ENCODE measurements at places on chromosomes 16 and 17. TPM values are rescaled to one million over a fixed set of nuclear protein-coding genes. Genes with fewer than 3 reads are reported as not detected.

EIF3CL gene
- 42.2 TPM for total RNA-seq

ZFHX3 gene
- total RNA-seq, result 1.3 TPM

DNA sequence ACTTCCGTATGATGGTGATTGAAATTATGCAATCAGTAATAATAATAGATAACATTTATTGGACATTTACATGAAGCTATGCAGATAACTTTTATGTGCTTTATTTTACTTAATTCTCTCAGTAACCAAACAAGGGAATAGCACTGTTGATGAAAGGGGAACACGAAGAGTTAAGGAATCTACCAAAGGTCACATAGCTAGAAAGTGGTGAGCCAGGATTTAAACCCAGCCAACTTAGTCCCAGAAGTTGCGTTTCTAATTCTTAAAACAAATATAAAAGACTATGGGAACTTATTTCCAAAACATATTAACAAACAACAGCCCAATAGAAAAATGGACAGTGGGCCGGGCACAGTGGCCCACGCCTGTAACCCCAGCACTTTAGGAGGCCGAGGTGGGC lies 9.7 kb downstream of the SPNS3 start:
- H3K36me3 ChIP-seq, result no peaks in the 10 kb centered on the region
- H3K4me1 ChIP-seq, result no peaks in the 10 kb centered on the region
- no peak overlapping the region for H3K27ac ChIP-seq
- no peak overlapping the region for H3K4me3 ChIP-seq
- H3K27me3 ChIP-seq, result peaks cover 25% of the 10 kb centered on the region

- H3K4me1 ChIP-seq, result no peaks in the 10 kb centered on the region
- DNase-seq, result no peak
- no peak overlapping the region for H3K27ac ChIP-seq
- H3K36me3 ChIP-seq, result no peaks in the 10 kb centered on the region
These were observed 512.2 kb downstream of the GRIN2A start for GRCh38 chr16:9670033-9670432.

GRCh38 chr17:42780851-42781638 lies 635 bp downstream of the WNK4 start:
- H3K27me3 ChIP-seq, result peaks cover 19% of the 10 kb centered on the region
- no peak for DNase-seq
- H3K36me3 ChIP-seq, result peaks cover 32% of the 10 kb centered on the region
- H3K27ac ChIP-seq, result no peak overlapping the region
- peaks cover 39% of the 10 kb centered on the region for H3K4me1 ChIP-seq
- no peak overlapping the region for H3K4me3 ChIP-seq

STAT5A gene
- 160 TPM for total RNA-seq

KRTAP9-6 gene
- total RNA-seq, result not detected

DNA sequence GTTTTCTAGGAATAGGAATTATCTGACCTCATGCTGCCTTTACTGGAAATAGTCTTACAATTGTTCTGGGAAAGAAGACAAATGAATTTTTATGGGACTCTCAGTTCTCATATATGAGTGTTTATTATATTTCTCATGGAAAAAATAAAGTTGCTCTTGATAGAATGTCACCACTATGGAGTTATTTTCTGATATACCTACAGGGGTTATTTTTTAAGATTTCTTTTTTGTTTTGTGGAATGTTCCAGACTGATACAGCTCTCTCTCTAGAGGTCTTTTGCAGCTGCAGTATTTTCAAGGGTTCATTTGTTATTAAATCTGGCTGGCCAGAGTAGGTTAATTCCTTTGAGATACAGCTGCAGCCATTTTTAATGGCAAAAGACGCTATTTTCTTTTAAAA lies 100.7 kb downstream of the ABCA8 start:
- DNase-seq, result no peak
- H3K36me3 ChIP-seq, result no peaks in the 10 kb centered on the region
- H3K27ac ChIP-seq, result no peak overlapping the region
- H3K4me1 ChIP-seq, result no peaks in the 10 kb centered on the region

DNA sequence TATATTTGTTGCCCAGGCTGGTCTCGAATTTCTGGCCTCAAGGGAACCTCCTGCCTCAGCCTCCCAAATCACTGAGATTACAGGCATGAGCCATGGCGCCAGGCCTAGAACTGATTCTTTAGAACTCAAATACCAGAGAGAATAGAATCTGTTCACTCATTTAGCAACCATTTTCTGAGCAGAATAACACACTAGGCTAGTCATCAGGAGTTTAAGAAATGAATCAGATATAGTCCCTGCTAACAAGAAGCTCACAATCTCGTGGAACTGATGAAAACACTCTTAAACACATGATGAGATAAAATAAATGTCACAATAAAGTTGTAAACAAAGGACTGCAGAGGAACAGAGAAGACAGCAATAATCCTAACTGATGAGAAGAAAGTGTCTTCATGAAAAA lies 55.8 kb upstream of the ADCY9 start:
- H3K27me3 ChIP-seq, result no peaks in the 10 kb centered on the region
- H3K4me1 ChIP-seq, result no peaks in the 10 kb centered on the region
- H3K36me3 ChIP-seq, result no peaks in the 10 kb centered on the region
- DNase-seq, result no peak
- H3K4me3 ChIP-seq, result no peak overlapping the region
- no peak overlapping the region for H3K27ac ChIP-seq

- H3K4me3 ChIP-seq, result no peak overlapping the region
- DNase-seq, result no peak
- no peaks in the 10 kb centered on the region for H3K36me3 ChIP-seq
- peaks cover 19% of the 10 kb centered on the region for H3K4me1 ChIP-seq
These were observed 7.3 kb downstream of the DLX4 start for GRCh38 chr17:49976163-49976827.

MEOX1 gene
- total RNA-seq, result 2.9 TPM

GRCh38 chr16:55326261-55327092 lies 2.5 kb downstream of the IRX6 start:
- H3K27me3 ChIP-seq, result peaks cover 74% of the 10 kb centered on the region

DNA sequence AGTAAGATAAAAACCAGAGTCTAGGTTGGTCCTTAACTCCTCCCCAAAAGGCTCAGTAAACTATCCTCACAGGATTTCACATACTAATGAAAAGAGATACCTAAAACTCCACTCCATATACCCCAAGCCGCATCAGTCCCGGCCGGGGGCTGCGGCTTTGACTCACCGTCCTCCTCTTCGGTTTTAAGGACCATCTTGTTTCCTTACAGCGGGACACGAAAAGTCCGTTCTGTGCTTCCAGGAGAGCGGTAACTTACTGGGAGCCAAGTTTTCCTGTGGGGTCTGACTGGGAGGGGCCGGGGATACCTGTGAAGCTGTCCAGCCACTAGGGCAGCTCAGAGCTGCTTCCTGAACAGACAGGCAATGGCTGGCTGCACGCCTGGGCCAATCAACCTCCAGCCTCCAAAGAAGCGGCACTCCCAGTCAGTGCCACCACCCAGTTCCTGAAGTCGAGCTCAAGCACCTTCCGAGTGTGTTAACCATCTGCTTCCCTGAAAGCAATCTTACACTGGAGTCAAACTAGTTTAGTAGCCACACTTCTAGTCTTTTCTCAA lies 45.5 kb downstream of the CYTH1 start:
- peaks cover 11% of the 10 kb centered on the region for H3K36me3 ChIP-seq
- H3K4me1 ChIP-seq, result peaks cover 75% of the 10 kb centered on the region
- peak; percentile 72 for DNase-seq
- peak overlapping the region; percentile 76 for H3K4me3 ChIP-seq
- no peaks in the 10 kb centered on the region for H3K27me3 ChIP-seq

DNA sequence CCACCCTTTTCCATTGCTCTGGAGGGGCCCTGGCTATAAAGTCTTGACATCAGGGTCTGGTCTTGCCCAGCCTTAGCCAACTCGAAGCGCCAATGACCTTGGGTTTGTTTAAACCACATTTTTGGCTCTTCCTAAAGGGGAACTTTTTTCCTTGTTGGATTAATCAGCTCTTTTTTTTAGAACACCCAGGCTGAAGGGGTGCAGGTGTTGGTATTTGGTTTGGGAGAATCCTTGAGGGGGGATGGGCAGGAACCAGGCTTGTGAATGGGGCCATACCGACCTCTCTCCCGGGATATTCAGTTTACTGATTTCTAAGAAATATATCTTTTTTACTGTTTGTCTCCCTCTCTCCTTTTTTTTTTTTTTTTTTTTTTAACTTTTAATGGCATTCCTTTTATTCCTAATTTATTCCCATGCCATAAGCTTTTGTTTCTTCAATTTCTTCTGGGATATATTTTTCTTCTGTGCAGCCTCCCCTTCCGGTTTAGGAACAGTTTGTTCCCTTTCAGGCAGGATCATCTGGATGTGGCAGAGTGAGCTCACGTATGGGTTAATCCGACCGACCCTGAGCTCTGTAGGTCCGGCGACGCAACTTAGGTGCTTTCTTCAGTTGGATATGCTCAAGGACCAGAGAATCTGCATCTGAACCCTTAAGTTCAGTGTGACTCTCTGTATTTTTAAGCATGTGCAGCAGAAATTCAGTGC lies 129.5 kb downstream of the ABCC6 start:
- H3K27me3 ChIP-seq, result no peaks in the 10 kb centered on the region
- no peak for DNase-seq
- H3K4me1 ChIP-seq, result no peaks in the 10 kb centered on the region
- no peak overlapping the region for H3K27ac ChIP-seq
- H3K36me3 ChIP-seq, result peaks cover 4% of the 10 kb centered on the region

CD300A gene
- 14.2 TPM for total RNA-seq

GRCh38 chr17:56699186-56699894 lies 105.8 kb downstream of the NOG start:
- H3K4me3 ChIP-seq, result no peak overlapping the region
- no peaks in the 10 kb centered on the region for H3K27me3 ChIP-seq
- H3K27ac ChIP-seq, result no peak overlapping the region
- H3K4me1 ChIP-seq, result no peaks in the 10 kb centered on the region

TMEM107 gene
- 25.0 TPM for total RNA-seq

PRSS27 gene
- total RNA-seq, result 0.72 TPM

DNA sequence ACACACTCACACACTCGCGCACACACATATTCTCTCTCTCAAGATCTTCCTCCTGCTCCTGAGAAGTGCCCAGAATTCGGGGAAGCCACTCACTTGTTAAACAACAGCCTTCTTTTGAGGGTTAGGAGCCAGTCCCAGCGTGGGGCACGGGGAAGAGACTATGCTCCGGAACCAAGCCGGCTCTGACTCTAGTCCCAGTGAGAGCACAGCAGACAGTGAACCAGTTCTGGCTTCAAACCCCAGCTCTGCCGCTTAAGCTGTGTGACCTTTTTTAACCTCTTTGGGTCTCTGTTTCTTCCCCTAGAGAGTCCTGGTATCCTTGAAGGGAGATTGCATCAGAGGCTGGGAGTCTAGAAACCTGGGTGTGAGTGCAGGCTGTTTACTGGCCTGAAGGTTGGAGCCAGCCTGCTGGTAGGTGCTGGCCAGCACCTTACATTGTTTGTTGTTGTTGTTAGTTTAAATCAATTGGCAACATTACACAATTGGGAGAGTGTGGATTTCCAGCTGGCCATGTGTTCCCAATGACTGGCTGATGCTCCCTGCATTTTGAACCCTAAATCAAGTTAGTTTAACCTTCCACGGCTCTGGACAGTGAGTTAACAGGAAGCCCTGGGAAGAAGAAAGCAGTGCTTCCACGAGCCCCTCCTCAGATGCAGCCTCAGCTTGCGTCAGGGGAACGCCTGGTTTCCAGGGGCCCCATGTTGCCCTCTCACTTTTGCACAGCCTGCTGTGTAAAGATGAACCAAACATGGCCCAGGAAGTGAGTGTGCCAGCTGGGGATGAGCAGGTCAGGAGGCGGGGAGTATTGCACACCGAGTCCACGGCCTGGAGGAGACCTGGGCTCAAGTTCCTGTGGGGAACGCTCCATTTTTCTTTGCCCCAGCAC lies 71.5 kb downstream of the GAS7 start:
- H3K4me3 ChIP-seq, result no peak overlapping the region
- no peak overlapping the region for H3K27ac ChIP-seq
- DNase-seq, result no peak
- H3K4me1 ChIP-seq, result peaks cover 38% of the 10 kb centered on the region
- peaks cover 7% of the 10 kb centered on the region for H3K27me3 ChIP-seq

DNA sequence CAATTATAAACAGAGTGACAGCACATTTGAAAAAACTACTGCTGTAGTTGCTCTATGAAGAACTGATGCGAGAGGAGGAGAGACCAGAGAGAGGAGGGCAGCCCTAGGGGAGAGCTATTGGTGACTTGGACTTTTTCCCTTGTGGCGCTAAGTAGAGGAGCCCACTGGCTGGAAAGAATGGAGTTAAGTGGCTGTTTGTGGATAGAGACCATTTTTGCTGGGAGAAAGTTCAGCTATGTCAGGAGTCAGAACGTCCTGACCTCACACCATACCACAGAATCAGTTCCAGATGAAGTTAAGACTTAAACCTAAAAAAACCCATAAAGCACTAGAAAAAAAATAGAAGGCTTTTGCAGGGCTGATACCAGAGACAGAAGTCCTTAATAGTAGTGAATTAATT lies 2.0 kb downstream of the POLR2A start:
- no peak for DNase-seq
- peak overlapping the region; percentile 92 for H3K4me3 ChIP-seq
- no peak overlapping the region for H3K27ac ChIP-seq
- peaks cover 10% of the 10 kb centered on the region for H3K36me3 ChIP-seq
- peaks cover 35% of the 10 kb centered on the region for H3K4me1 ChIP-seq
- H3K27me3 ChIP-seq, result no peaks in the 10 kb centered on the region

E4F1 gene
- total RNA-seq, result 52.0 TPM

TBC1D3E gene
- not detected for total RNA-seq

- H3K4me1 ChIP-seq, result no peaks in the 10 kb centered on the region
- no peaks in the 10 kb centered on the region for H3K36me3 ChIP-seq
- no peak overlapping the region for H3K4me3 ChIP-seq
- no peak overlapping the region for H3K27ac ChIP-seq
- peaks cover 27% of the 10 kb centered on the region for H3K27me3 ChIP-seq
These were observed 24.2 kb upstream of the ABCA3 start for GRCh38 chr16:2364638-2365210.

DNA sequence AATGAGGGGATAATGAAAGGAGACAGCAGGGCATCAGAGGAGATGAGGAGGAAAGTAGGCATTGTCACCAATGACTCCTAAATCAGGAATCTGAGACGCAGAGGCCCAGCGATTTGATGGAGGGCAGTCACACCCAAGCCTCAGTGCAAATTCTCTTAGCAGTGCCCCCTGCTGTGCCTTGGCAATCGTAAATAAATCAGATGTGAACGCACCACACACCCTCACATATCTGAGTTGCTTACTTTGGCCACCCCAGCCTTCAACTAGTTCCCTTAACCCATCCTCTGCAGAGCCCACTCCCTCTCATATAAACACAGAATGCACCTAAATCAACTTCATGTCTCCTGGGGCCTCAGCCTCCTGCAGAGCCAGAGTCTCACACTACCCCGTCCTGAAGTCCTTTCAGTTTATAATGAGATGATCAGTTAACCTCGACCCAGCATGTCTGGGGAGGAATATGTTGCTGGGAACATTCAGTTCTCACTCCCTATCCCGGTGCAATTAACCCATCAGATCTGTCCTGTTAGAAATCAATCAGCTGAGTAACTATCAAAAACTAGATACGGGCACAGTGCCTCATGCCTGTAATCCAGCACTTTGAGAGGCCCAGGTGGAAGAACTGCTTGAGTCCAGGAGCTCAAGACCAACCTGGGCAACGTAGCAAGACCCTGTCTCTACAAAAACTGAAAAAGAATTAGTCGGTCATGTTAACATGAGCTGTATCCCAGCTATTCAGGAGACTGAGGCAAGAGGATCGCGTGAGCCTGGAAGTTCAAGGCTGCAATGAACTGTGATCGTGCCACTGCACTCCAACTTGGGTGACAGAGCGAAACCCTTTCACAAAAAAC lies 78.4 kb downstream of the SLC39A11 start:
- H3K27me3 ChIP-seq, result no peaks in the 10 kb centered on the region
- no peak overlapping the region for H3K4me3 ChIP-seq
- no peak overlapping the region for H3K27ac ChIP-seq
- no peak for DNase-seq
- no peaks in the 10 kb centered on the region for H3K36me3 ChIP-seq
